T-helper 2 cell treated with Interferon-gamma antibody and Interleukin-4, amounts not matched to agents 5 μg/mL and 100 μg/mL, for 36 hours (primary cell): ENCODE measurements at places on chromosomes 6 and 20.

GRCh38 chr20:347317-347639 lies 367 bp downstream of the NRSN2 start:
- DNase-seq = no peak

GRCh38 chr6:118123503-118124037 lies 216.5 kb downstream of the SLC35F1 start:
- DNase-seq = no peak

- DNase-seq = no peak
Measured at GRCh38 chr6:25902071-25902470, 28.0 kb upstream of the SLC17A3 start.

- no peak for DNase-seq
Measured at GRCh38 chr20:44113618-44114376, 73.2 kb downstream of the JPH2 start.

DNA sequence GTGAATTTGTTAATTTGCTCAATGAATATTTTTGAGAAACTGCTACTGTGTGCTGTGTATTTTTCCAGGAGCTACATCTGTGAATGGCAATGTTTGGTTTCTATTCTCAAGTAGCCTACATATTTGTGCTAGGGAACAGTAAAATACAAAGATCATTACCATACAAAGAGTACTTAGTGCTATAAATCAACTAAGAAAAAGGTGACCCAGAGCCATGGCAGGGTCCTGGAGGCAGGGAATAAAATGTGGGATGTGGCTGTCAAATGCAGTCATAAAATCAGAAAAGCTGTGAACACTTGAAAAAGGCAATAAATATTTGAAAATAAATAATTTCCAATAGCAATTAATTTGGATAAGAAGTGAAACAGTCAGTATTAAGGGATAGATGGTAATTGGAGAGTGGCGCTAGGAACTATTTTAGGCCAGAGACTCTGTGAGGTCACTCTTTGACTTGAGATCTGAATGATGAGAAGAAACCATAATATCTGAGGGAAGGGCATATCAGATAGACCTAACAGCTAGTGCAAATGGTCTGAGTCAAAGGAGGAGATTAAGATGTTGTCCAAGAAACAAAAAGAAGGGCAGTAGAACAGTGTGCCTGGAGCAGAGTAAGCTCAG lies 98.8 kb downstream of the MANEA start:
- DNase-seq = no peak

- no peak for DNase-seq
Measured at GRCh38 chr6:168600381-168600780, 159.4 kb downstream of the SMOC2 start.

GRCh38 chr20:16719421-16719820 lies 10.4 kb upstream of the SNRPB2 start:
- DNase-seq = no peak
